ENCODE measurements at places on chromosomes 6 and 20. TPM values are rescaled to one million over a fixed set of nuclear protein-coding genes. Genes with fewer than 3 reads are reported as not detected.

Gene CFB
- 25.8 TPM for total RNA-seq

Gene NOTCH4
- total RNA-seq: 5.1 TPM

Gene RNF114
- 117 TPM for total RNA-seq

Gene SAMD5
- 26.4 TPM for total RNA-seq

Gene SPTLC3
- total RNA-seq: 2.5 TPM

Gene VWA7
- total RNA-seq: 0.54 TPM

Gene CDSN
- not detected for total RNA-seq

Measured in motor neuron (in vitro differentiated cells).